ENCODE measurements at places on chromosomes 4 and X. TPM values are rescaled to one million over a fixed set of nuclear protein-coding genes. Genes with fewer than 3 reads are reported as not detected.

Gene TCEAL7
- 3.9 TPM for polyA plus RNA-seq

Gene FABP2
- not detected for polyA plus RNA-seq

Gene CFAP99
- 40.1 TPM for polyA plus RNA-seq

Gene TGIF2LX
- 20.7 TPM for polyA plus RNA-seq

Gene GRIPAP1
- polyA plus RNA-seq, result 44.4 TPM

Gene HPGDS
- 1.7 TPM for polyA plus RNA-seq

Gene ZNF630
- 2.0 TPM for polyA plus RNA-seq

Gene PABPC1L2B
- 0.73 TPM for polyA plus RNA-seq

Gene HSD17B10
- 44.8 TPM for polyA plus RNA-seq

Gene MAGEA6
- polyA plus RNA-seq, result 13.4 TPM

Gene NALF2
- polyA plus RNA-seq, result 2.3 TPM

Gene GLRA2
- polyA plus RNA-seq, result not detected
